ENCODE measurements at places on chromosomes 4 and X. TPM values are rescaled to one million over a fixed set of nuclear protein-coding genes. Genes with fewer than 3 reads are reported as not detected.

DNA sequence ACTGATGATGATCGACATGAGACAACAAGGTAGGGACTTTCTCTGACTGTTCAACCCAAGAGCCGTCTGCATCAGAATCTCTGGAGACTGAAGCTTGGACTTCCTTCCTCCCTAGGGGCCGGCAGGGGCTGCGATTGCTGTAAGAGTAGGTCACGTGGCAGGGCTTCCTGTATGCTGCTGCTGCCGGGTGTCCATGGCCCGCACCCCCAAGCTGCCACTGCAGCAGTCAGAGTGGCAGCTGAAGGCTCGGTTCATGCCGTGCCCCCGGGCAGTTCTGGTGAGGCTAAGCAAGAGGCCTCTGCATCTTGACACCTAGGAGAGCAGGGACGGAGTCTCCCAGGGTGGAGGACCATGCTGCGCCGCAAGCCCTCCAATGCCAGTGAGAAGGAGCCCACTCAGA is at the start of gene SASH3:
TSS of gene SASH3 (plus strand) at position 203 of the 400 bp plus-strand sequence. CDS start at position 352, 149 bp downstream.
- peak; percentile 76 for DNase-seq

DNA sequence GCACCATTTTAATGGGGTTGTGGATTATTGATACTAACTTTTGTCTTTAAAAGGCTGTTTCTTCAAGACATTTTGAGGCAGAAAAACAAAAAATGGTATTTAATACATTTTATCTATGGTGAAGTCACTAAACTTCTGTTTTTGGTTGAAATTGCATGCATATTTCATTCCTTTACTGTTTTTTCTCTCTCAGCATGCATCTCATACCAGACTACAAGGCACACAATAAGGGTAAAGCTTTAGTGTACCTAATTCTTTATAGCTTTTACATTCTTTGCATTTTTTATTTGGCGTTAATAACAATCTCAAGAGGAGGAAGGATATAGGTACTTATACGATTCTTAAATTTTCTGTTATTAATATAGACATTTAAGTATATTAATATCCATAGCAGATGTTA is 151.0 kb upstream of the DKK2 start:
- no peak for DNase-seq

Gene SRD5A3
- 8.3 TPM for total RNA-seq

GRCh38 chr4:28469886-28470285 is 1609.2 kb downstream of the STIM2 start:
- no peak for DNase-seq

- no peak for DNase-seq
Observed at GRCh38 chr4:103244251-103244650, 46.1 kb upstream of the CENPE start.

DNA sequence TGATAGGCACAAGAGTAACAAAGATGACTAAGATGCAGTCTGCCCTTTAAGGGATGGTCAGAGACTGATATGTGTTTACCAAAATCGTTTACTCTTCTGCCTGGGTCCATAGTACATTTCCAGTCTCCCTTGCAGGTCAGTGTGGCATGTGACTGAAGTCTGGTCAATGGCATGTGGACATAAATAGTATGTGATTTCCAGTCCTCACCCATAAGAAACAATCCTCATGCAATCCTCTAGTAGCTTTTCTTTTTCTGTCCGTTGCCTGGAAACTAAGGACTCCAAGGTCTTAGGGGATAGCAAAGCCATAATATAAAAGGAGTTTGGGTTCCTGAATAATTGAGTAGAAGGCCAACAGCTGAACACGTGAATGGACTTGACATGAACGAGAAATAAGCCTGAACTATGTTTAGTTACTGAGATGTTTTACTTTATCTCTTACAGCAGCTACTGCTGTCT is 1.1 kb downstream of the SLC9B2 start:
- DNase-seq: no peak

GRCh38 chr4:121072224-121073003 is at the start of gene NDNF:
Gene NDNF (minus strand): TSS chr4:121072535. CDS start chr4:121045837, 26,698 bp downstream.
- DNase-seq: peak; percentile 57

DNA sequence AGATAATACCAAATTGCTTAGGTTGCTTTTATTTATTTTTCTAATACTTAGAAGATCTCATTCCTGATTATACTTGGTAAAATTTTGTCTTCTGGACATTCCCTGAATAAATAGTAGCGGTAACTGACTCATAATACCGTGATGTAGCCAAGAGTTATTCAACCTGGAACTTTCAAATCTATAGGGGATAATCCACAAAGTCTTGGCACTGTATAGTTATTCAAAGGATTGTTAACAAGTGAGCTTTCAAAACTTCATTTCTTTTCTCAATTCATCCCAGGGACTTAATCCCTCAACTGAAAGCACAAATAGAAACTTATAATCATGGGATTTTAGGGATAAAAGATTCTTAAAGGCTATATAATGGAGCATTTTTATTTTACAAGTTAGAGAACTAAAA is 1383.3 kb downstream of the FAM133A start:
- no peak for DNase-seq

- no peak for DNase-seq
Observed at GRCh38 chrX:53587795-53588420, 98.6 kb downstream of the HUWE1 start.

Gene IL21
- not detected for total RNA-seq

GRCh38 chrX:47224266-47224895 is 5.9 kb downstream of the CDK16 start:
- DNase-seq: no peak

GRCh38 chr4:177182166-177182565 is 127.5 kb upstream of the NEIL3 start:
- DNase-seq: no peak

DNA sequence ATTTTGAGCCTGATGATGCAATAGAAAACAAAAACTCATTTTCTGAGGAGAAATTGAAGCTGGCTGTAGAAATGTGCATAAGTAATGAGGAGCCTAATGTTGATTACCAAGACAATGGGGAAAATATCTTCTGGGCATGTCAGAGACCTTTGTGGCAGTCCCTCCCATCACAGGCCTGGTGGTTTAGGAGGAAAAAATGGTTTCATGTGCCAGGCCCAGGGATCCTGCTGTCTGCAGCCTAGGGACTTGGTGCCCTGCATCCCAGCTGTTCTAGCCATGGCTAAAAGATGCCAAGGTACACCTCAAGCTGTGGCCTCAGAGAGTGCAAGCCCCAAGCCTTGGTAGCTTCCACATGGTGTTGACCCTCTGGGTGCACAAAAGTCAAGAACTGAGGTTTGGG is 128.7 kb upstream of the ARHGEF9 start:
- DNase-seq: no peak

DNA sequence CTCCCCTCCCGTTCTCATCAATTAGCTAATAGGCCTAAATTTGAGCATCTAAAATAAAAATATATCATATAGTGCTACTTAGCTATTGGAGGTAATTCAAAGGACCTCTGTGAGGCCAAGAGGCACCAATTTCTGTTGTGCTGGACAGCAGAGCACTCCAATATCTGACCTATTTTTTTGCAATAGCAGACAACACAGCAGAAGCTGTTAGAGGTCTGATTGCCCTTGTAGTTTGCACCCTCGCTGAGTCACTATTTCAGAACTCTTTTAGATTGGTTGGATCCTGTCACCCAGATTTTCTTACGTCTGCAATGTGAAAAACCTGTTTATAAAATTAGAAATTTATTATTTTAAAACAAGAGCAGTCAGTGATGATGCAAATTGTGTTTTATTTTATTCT is 184.1 kb downstream of the CEP135 start:
- no peak for DNase-seq

DNA sequence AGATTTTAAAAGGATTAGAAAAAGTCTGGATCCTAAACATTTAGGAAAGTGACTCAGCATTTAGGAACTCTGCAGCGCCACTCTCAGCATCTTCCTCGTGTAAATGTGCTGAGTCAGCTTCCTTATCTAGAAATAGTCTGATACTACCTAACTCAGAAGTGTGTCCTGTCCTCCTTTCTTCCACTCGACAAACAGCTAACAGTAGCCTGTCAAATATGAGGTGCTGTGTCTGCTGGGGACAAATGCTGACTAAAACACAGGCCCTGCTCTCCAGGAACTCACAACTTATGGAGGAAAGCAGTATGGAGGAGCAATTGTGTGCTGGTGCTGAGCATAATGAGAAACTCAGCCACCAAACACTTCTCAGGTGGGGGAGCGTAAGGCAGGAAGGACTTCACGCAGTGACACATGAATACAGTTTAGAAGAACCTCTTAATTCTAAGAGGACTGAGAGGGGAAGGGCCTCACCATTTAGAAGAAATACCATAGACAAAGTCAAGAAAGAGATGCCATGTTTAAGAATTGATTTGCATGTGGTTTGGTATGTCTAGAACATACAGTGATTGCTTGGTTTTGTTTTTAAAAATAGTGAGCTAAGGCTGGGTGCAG is 125.3 kb downstream of the SOWAHB start:
- DNase-seq: no peak

DNA sequence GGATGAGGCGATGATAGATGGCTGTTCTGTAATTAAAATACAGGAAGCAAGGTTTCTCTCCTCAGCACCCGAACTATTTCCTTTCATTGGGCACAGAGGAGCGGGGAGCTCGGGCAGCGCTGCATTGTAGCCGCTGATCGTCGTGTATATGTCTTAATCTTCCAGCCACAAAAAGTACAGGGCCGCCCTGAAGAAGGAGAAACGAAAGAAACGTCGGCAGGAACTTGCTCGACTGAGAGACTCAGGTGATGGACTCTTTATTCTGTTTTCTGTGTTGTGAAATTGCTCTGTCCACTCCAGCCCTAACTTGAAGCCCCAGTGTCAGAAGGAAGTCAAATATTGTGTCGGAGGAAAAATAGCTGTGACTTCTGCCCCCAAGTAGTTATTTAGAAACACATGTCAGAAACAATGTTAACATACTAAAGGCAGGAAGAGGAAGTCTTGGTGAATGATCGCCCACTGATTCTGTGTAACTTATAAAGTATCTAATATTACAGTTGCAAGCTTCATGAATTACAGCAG is 546 bp downstream of the ZRSR2 start:
- no peak for DNase-seq

GRCh38 chrX:108211301-108211700 is 119.7 kb downstream of the ATG4A start:
- DNase-seq: no peak

GRCh38 chr4:140052050-140052449 is 101.9 kb downstream of the MAML3 start:
- peak; percentile 73 for DNase-seq

Gene MAGEA8
- total RNA-seq: not detected

- no peak for DNase-seq
Observed at GRCh38 chrX:23373129-23373804, 38.6 kb downstream of the PTCHD1 start.

DNA sequence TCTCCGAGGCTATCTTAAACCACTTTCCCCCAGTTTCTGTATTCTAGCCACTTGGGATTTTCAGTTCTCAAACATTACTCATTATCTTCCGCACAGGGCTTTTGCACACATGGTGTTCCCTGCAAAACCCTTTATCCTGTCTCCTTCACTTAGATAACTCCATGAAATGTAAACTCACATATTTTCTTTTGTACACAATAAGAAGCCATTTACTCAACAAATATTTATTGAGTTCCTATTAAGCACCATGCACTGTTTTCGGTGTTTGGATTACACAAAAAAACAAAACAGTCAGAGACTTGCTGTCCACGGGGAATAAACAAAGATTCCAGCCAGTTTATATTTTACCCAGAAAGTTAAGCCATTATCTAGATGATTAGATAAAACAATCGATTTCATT is 42.5 kb upstream of the UNC5C start:
- no peak for DNase-seq

DNA sequence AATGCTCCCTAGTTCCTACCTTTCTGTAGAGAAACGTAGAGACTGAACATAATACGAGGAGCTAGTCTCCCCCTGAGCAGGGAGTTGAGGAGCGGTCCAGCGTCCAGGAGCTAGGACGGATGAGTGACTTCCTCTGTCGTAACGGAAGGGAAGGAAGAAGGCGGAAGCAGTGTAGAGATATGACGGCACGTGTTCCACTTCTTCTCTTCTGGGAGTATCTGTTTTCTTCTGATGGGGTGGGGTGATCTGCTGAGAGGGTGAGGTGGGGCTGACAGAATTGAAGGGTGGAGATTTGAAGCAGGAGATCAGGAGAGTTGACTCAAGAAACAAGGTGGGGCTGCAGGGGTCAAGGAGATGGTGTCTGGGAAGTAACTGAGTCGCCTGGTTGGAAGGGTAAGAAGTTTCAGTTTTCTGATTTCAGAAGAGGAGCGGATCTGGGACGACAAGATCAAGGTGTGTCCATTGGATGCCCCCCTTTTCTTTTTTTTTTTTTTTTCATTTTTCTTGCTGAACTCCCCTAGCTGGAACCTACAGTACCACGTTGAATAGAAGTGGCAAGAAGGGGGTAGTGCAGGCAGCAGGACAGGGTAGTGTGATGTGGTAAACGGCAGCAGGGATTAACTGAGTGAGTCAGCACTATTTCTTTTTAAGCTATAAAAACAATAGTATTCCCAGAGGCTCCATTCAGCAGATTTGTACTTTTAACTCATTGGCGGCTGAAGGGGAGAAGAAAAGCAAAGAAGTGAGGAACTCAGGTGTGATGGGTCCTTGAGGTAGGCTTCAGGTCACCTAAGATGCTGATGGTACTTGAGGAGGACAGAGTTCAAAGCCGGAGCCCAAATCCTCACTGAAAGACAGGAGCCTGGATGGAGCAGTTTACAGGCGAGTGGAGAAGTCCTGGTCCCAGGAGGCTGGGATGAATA is 50.8 kb upstream of the SETD7 start:
- DNase-seq: no peak

DNA sequence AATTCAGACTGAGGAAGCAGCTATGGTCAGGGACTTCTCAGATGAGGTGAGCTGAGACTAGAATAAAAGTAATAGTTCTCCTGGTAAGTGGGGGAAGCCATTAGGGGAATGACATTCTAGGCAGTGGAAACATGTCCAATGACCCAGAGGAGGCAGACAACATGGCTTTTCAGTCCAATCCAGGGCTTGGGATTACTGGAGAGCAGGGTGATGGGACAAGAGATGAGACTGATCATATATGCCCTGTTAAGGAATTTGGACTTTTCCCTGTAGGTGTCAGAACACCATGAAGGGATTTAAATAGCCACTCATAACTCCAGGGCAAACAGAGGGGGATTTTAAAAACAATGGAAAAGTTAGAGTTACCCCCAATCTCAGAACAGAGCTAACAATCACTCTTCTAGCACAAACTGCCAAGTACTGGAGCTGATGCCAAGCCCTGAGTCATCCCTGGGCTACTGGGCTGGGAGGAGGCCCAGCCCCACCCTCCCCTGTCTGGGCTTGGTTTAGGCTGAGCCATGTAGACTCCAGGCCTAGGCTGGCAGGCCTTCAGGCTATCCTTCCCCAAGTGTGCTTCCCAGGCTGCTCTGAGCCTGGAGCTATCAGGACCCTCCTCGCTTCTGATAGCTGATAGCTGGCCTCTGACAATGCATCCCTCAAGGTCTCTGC is 22.7 kb upstream of the MSN start:
- DNase-seq: peak; percentile 90

- no peak for DNase-seq
Observed at GRCh38 chrX:145552643-145553042, 265.0 kb upstream of the SLITRK2 start.

Gene FDCSP
- total RNA-seq: not detected

Measured in Right ventricle myocardium superior (tissue), 1 donor.